ENCODE measurements at places on chromosomes 6 and 20.

- no peak for DNase-seq
Measured at GRCh38 chr20:51470907-51471411, 71.6 kb downstream of the NFATC2 start.

- no peak for DNase-seq
Measured at GRCh38 chr6:169930799-169931198, 179.4 kb downstream of the ERMARD start.

- no peak for DNase-seq
Measured at GRCh38 chr6:16333580-16333979, 95.2 kb downstream of the GMPR start.

DNA sequence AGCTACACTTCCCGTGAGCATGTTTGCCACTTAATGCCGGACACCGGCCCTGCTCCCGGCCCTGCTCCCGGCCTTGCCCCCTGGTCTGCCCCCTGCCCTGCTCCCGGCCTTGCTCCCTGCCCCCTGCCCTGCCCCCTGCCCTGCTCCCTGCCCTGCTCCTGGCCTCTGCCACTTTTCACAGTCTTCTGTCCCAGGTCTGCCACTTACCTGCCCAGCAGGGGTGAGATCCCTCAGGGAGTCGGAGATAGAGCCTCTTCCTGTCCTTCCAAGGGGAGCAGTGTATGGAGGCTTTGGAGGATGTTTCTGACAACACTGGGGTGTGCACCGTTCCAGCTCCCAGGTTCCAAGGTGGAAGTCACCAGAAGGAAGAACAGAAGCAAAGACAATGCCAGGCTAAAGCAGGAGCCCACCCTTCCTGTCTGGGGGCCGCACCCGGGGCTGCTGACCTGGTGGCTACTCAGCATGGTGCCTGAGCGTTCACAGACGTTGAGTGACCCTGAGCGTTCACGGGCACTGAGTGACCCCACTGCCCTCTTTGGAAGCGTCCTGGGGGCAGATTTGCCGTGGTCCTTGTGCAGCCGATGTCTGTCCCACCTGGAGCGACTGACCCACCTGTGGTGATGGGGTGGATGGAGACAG, 199.8 kb downstream of the DLL1 start:
- DNase-seq = peak; percentile 10

DNA sequence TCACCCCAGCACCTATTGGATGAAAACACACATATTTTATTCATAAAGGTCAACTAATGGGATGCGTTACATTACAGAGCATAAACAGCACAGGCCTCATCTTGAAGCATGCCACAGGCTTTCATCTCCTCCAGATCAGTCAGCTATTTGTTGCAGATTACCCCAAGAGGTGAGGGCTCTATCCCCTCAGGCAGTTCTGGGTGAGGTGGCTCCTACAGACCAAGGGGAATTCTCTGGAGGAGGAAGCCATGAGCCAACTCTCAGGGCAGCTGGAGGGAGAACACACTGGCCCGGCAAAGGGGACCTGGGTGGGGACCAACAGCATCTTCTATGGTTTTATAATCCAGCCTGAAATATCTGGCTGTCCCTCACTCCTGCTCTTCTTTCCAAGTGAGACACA, 126.4 kb upstream of the BTBD3 start:
- no peak for DNase-seq
